ENCODE measurements at places on chromosomes 1 and 21. TPM values are rescaled to one million over a fixed set of nuclear protein-coding genes. Genes with fewer than 3 reads are reported as not detected.

DNA sequence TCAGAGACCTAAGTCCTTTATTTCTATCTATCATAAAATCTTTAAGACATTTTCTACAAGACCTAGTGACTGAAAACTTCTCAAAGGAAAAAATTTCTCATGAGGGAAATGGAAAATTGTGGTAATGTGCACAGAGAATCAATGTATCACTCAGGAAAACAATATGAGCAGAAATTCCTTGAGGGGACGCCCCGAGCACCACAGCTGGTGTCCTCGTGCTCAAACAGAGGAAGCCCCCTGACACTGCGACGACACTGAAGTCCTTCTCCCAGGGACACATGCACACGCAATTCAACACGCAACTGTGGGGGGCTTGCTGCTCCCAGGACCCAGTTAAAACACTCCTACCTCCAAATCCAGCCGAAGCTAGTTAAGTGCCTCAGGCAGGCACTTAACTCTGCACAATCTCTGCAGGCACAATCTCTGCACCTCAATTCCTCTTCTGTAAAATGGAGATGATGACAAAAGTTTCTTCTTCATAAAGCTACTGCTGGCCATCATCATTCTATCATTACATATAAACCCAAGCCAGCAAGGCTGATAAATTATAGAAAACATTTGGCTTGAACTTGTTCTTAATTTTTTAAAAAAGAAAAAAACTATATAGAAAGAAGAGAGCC is 16.0 kb downstream of the ZBTB17 start:
- DNase-seq: peak; percentile 61

DNA sequence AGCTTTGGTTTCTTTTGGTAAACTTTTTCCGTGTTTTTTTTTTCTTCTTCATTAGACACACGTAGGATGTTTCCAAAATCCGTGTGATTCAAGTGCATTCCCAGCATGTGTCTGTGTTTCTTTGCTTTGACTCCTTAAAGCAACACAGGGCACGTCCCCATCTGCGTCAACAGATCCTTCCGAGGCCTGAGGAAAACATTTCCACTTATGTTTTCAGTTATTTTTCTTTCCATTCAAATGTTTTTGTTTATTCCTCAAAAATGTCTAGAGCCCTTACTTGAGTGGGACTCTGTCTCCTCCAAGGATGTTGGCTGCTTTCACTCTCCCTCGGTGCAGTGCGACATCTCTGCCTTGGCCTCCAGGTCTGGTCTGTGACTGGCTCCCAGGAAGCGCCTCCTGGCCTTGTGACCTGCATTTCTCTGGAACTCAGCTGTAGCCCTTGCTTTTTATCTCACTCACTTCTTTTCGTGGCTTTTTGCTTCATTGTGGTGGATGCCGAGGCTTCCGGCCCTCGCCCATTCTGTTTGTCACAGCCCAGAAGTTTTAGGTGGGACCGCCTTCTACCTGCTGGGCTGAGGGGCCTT is 31.3 kb upstream of the SLC19A1 start:
- DNase-seq: no peak

- DNase-seq: no peak
Measured at GRCh38 chr1:177211231-177211630, 40.5 kb downstream of the BRINP2 start.

Gene CFH
- total RNA-seq: 2.7 TPM

Gene LRRC53
- total RNA-seq: not detected

All from activated CD4-positive, alpha-beta memory T cell treated with anti-CD3 and anti-CD28 coated beads for 36 hours (primary cell).